Lower lobe of right lung (tissue), 2 donors: ENCODE measurements at places on chromosomes 16 and 17. TPM values are rescaled to one million over a fixed set of nuclear protein-coding genes. Genes with fewer than 3 reads are reported as not detected.
A peak's percentile ranks its signal among the peaks of the same experiment; 100 is the strongest.

DNA sequence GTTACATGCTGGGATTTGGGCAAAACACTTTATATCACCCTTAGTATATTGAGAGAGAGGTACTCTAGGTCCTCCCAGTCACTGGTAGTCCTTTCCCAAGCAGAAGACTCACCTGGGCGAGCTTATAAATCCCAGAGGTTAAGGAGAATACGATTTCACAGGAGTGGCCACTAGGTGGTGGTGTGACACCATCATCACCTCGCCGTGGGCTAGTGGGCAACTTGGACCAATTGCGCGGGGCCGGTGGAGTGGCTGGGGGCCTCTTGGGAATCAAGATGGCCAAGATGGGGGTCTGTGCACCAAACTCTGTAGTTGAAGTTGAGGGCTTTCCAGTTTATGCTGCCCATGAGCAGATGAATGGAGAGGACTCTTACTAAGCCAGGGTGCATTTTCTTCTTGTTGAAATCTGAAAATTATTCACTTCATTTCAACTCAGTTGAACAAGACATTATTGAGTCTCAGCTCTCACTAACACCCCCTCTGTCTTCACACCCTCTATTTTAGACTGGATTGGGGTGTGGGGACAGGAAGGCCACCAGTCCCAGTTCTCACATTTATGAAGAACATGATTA, 38.2 kb upstream of the PIRT start:
- H3K27me3 ChIP-seq, result peaks cover 5% of the 10 kb centered on the region
- H3K4me1 ChIP-seq, result no peaks in the 10 kb centered on the region
- H3K4me3 ChIP-seq, result no peak overlapping the region
- no peaks in the 10 kb centered on the region for H3K36me3 ChIP-seq
- DNase-seq, result no peak

DNA sequence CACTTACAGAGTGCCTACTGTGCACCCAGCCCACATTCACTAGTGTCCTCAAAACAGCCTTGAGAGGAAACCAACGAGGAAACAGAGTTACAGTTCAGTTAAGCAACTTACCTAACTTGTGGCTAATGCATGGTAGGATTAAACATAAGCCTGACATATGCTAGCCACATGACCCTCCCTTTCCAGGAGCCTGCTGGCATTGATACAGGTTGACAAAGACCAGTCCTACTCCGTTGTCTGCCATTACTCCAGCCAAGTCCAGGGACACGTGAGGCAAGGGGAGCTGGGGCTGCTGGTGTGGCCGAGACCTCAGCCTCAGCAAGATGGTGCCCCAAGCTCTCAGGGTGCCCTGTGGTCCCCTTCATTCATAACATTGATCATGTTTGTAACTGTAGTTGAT, 37.9 kb downstream of the SNX20 start:
- no peaks in the 10 kb centered on the region for H3K27me3 ChIP-seq
- no peaks in the 10 kb centered on the region for H3K4me1 ChIP-seq
- no peak overlapping the region for H3K4me3 ChIP-seq
- no peak for DNase-seq

- no peak for DNase-seq
- H3K4me1 ChIP-seq, result peaks cover 14% of the 10 kb centered on the region
- no peak overlapping the region for H3K27ac ChIP-seq
- H3K27me3 ChIP-seq, result no peaks in the 10 kb centered on the region
- peaks cover 100% of the 10 kb centered on the region for H3K36me3 ChIP-seq
- no peak overlapping the region for H3K4me3 ChIP-seq
Observed at GRCh38 chr17:4074831-4075495, 67.9 kb downstream of the ZZEF1 start.

- DNase-seq, result no peak
- no peaks in the 10 kb centered on the region for H3K36me3 ChIP-seq
- H3K27me3 ChIP-seq, result no peaks in the 10 kb centered on the region
- H3K4me1 ChIP-seq, result no peaks in the 10 kb centered on the region
Observed at GRCh38 chr16:77414752-77415231, 20.0 kb downstream of the ADAMTS18 start.

DNA sequence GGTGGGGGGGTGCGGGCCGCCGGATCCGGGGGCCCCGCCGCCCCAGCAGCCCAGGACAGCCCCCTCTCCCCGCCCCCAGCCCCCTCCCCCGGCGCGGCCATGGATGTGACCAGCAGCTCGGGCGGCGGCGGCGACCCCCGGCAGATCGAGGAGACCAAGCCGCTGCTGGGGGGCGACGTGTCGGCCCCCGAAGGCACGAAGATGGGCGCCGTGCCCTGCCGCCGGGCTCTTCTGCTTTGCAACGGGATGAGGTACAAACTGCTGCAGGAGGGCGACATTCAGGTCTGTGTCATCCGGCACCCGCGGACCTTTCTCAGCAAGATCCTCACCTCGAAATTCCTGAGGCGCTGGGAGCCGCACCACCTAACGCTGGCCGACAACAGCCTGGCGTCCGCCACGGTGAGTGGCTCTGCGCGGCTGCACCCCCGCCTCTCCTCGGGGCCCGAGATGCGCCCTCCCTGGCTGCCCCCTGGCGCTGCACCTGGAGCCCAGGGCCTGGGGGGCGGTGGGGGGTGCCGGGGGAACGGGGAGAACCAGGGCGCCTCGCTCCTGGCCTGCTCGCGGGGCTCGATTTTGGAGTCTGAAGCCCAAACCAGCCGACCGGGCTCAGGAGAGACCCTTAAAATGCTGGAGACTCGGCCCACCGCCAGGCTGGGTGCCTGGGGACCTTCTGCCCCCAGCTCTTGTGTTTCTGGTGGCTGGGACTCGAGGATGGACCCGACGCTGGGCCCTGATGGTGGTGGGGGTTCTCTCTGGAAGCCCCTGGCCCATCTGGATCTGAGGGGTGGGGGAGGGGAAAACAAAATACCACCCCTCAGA, 744 bp downstream of the CMIP start:
- no peaks in the 10 kb centered on the region for H3K36me3 ChIP-seq
- peak; percentile 73 for DNase-seq
- peak overlapping the region; percentile 94 for H3K4me3 ChIP-seq
- peaks cover 36% of the 10 kb centered on the region for H3K4me1 ChIP-seq
- H3K27me3 ChIP-seq, result no peaks in the 10 kb centered on the region

The DCAF7 gene
- 93.8 TPM for total RNA-seq

The NGFR gene
- 2.3 TPM for total RNA-seq

DNA sequence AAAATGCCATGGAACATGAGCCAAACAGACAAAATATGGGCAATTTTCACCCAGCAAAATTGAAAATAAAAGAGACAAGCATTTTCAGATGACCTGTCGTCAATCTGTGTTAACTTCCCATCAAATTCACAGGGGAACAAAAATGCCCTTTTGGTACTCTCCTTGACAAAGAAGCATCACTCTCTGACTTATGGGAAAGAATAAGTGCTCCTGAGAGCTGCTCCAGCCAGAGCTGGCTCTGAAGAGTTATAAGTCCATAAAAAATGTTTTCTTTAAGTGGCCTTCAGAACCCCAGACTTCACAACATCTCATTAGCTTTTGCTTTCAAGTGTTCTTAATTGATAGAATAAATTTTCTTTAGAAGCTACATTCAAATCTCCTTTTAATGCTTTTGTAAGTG, 721.4 kb upstream of the GOT2 start:
- no peaks in the 10 kb centered on the region for H3K27me3 ChIP-seq
- no peaks in the 10 kb centered on the region for H3K4me1 ChIP-seq
- H3K4me3 ChIP-seq, result no peak overlapping the region
- H3K27ac ChIP-seq, result no peak overlapping the region
- DNase-seq, result no peak
- no peaks in the 10 kb centered on the region for H3K36me3 ChIP-seq
